ENCODE measurements at places on chromosomes 2 and 18. TPM values are rescaled to one million over a fixed set of nuclear protein-coding genes. Genes with fewer than 3 reads are reported as not detected.
A peak's percentile ranks its signal among the peaks of the same experiment; 100 is the strongest.

RESP18 gene
- total RNA-seq: not detected

ALPP gene
- total RNA-seq: not detected

CRYGC gene
- total RNA-seq: not detected

CD207 gene
- total RNA-seq: not detected

PDIA6 gene
- total RNA-seq: 214 TPM

NIFK gene
- 20.4 TPM for total RNA-seq

IAH1 gene
- 45.4 TPM for total RNA-seq

REEP1 gene
- 14.6 TPM for total RNA-seq

PCARE gene
- total RNA-seq: 0.49 TPM

NR4A2 gene
- 0.04 TPM for total RNA-seq

TACR1 gene
- not detected for total RNA-seq

CCDC74B gene
- total RNA-seq: 17.0 TPM

CD8A gene
- total RNA-seq: 0.07 TPM

TUBA4B gene
- not detected for total RNA-seq

EGR4 gene
- total RNA-seq: 0.06 TPM

HNMT gene
- total RNA-seq: 3.4 TPM

GRCh38 chr2:239277401-239278085 lies 123.3 kb downstream of the HDAC4 start:
- DNase-seq: no peak

GRCh38 chr2:53334610-53335009 lies 433.0 kb upstream of the CHAC2 start:
- no peak for DNase-seq

DNA sequence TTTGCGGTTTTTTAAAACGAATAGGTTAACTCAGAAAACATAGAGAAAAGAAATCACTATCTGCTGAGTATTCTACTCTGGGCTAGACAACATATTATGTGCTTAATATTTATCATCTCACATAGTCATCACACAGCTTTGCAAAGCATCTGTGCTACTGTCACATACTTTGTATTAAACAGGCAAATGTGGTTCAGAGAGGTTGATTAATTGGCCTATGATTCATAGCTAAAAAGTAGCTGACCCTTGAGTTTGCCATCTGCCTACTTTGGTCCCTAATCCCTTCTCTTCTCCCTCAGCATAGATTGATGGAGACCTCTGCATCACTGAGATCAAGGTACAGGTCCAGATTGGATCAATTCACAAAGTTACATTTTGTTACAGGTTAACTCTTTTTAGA lies 21.4 kb downstream of the ANKRD30B start:
- no peak for DNase-seq

- no peak for DNase-seq
Observed at GRCh38 chr2:166125557-166125956, 2.3 kb downstream of the SCN1A start.

DNA sequence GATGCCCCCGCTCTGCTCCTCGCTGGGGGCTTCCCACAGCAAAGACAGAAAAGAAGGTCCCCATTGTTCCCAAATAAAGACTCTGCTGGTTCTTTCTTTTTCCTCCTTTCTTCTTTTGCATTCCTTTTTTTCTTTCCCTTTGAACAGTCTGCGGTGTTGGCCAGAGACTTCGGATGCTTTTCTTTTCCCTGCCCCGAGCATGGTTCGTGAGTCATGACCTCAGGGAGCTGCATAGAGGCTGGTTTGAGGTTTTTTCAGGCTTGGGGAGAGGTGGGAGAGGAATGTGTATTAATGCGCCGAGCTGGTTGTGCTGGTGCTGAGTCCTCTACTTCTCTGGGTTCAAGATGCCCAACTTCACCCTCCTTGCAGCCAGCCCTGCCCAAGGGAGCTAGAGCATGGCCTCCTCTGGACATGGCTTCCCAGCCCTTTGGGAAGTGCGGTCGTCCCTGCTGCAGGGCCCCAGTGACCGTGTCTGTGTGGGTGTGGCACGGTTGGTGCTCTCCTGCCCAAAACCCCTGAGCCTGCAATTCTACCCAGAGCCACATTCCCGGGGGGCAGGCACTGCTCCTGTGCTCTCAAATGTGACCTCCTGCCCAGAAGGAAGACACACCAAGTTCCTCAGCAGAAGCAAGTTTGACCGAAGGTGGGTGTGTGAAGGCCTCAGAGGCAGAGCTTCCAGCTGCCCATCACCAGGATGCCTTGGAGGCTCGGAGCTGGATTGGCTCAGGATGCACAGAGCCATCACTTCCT lies 9.0 kb upstream of the ARHGEF4 start:
- DNase-seq: peak; percentile 78

- no peak for DNase-seq
Observed at GRCh38 chr2:207042841-207043240, 103.5 kb downstream of the CPO start.

GRCh38 chr2:47227532-47228279 lies 72.6 kb upstream of the STPG4 start:
- DNase-seq: no peak

DNA sequence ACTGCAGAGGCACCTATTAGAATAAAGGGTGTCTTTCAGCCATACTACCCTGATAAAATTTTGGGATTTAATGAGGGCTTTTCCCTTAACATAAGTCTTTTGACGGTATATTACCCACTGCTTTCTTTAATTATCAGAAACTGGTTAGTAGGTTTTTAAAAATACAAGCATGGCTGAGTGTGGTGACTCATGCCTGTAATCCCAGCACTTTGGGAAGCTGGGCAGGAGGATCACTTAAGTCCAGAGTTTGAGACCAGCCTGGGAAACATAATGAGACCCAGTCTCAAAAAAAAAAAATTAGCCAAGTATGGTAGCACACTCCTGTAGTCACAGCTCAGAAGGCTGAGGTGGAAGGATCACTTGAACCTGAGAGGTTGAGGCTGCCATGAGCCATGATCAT lies 16.1 kb downstream of the CPSF3 start:
- DNase-seq: no peak

- DNase-seq: no peak
Observed at GRCh38 chr2:171487201-171487600, 35.1 kb upstream of the CYBRD1 start.

DNA sequence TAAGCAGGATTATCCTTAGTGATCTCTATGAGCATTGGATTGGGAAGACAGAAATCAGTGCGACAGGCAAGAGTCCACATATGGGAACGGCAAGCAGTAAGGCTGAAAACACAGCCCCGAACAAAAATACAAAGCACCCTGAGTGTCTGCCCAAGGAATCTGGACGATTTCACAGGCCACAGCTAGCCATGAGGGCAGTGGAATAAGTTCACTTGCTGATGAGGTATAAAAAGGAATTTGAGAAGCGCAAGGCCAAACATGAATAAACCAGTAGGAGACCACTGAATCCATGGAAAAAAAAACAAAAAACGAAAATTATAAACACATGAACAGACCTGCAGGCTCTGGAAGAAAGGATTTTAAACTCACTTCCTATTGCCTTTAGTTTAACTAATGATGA lies 24.3 kb downstream of the WDSUB1 start:
- peak; percentile 18 for DNase-seq

DNA sequence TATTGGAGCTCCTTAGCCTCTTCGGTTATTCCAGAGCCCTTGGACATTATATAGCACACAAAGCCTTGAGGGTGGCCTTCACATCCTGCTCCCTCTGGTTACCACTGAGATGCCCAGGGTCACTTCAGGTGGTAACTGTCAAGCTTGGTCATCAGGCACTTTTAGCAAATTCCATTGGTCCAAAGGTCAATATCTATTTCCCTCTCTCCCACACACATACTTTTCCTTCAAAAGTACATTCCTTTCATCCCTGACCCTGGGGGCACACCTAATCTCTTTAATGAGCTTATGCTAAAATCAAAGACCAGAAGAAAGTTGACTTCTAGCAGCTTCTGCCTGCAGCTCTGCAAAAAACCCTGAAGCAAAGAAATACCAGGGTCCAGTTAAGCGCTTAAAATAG lies 172.0 kb upstream of the NRP2 start:
- no peak for DNase-seq

DNA sequence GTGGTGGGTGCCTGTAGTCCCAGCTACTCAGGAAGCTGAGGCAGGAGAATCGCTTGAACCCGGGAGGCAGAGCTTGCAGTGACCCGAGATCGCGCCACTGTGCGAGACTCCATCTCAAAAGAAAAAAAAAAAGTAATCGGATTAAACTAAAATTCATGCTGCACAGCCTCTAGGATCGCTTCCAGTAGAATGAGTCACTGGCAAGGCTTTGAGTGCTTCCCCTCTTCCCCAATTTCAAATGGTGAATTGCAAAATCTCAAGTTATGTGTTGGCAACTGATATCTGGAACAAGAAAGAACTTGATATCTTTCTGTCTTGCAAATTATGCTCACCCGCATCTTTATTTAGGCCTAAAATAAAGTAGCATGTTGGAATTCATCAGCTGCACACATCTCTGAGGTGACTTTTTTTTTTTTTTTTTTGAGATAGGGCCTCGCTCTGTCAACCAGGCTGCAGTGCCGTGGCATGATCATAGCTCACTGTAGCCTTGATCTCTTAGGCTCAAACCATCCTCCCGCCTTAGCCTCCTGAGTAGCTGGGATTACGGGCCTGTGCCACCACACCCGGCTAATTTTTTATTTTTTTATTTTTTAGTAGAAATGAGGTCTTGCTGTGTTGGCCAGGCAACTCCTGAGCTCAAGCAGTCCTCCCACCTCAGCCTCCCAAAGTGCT lies 12.7 kb downstream of the TTC39C start:
- peak; percentile 96 for DNase-seq

- no peak for DNase-seq
Observed at GRCh38 chr2:43021791-43022509, 204.5 kb downstream of the ZFP36L2 start.

- DNase-seq: no peak
Observed at GRCh38 chr18:50432915-50433314, 58.1 kb downstream of the SKA1 start.

- no peak for DNase-seq
Observed at GRCh38 chr18:57585421-57585820, 1.1 kb downstream of the FECH start.

DNA sequence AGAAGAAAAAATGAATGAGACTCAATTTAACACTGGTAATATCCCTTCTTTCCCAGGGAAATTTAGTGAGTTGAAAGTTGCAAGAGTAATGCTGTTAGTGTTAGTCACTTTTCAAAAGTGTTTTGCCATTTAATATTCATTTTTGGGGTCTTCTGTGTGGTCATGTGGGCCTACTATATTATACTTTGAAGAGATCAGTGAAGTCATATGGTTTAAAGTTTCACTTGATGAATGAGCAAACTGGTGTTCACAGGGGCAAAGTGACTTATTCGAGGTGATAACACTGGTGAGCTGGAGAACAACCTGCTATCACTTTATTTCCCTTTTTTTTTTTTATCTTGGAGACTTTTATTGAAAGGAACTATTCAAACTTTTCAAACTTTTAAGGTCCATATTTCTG lies 196.0 kb downstream of the PLCL1 start:
- no peak for DNase-seq

DNA sequence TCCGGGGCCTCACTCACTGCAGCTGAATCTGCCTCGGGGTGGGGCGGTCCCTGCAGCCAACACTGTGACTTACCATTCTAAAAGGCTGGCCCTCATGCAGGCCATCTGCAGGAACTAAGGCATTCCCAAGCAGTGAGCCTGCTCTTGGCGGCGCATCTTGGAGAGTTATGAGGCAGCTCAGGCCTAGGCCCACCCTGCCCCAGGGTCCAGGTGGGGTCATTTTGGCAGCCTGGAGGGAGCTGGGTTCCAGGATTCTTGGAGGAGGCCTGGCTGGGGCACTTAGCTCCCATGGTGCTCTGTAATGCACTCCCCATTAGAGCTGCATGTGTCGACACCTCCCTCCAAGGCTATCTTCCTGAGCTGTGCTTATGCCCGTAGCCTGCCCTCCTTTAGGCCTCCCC lies 14.8 kb upstream of the BIN1 start:
- no peak for DNase-seq

GRCh38 chr2:239539083-239539775 lies 138.4 kb upstream of the HDAC4 start:
- no peak for DNase-seq

DNA sequence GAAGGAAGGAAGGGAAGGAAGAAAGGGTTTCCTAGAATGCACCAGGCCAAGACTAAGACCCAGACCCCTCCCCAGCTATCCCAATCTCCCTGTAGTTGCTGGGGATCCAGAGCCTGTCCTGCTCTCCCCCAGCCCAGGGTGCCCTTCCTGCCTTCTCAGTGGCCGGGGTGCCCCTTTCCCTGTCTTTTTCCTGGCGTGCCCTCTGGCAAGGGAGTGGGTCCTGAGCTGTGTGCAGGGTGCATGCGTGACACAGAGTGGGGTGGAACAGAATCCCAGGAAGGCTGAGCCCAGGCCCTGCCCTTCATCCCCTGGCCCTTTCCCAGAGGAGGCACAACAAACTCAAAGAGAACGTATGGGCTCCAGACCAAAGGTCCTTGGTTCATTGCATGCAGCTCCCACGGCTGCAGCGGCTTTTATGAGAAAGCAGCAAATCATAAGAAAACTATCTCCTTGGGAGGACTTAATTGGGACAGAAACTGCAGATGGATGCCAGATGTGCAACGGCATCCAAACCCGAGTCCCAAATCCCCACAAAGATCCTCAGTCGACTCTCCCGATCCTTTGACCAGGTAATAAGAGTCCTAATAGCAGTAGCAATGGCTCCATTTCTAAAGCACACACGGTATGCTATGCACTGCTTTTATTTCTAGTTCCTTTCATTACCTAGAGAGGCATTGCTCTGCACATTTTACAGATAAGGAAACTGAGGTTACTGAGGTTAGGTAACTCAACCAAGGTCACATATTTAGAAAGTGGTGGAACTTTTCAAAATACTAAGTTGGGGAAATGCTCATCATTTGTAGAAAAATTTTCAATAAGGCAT lies 12.7 kb upstream of the ARID5A start:
- DNase-seq: no peak

GRCh38 chr2:238264072-238264460 lies 24.2 kb upstream of the HES6 start:
- no peak for DNase-seq

- no peak for DNase-seq
Observed at GRCh38 chr18:54926593-54927325, 32.5 kb downstream of the CCDC68 start.

DNA sequence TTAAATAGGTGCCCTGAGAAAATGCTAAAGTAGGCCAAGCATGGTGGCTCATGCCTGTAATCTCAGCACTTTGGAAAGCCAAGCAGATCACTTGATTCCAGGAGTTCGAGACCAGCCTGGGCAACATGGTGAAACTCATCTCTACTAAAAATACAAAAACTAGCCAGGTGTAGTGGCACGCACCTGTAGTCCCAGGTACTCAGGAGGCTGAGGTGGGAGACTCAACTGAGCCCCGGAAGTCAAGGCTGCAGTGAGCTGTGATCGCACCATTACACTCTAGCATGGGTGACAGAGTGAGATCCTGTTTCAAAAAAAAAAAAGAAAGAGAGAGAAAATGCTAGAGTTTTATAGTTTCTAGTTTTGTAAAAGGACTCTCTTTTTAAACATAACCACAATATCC lies 12.0 kb downstream of the ANKRD44 start:
- DNase-seq: no peak

GRCh38 chr2:127179766-127180165 lies 40.3 kb downstream of the CYP27C1 start:
- DNase-seq: no peak

- no peak for DNase-seq
Observed at GRCh38 chr2:118224895-118225311, 136.6 kb downstream of the INSIG2 start.
